ENCODE measurements at places on chromosomes 12 and 14.

DNA sequence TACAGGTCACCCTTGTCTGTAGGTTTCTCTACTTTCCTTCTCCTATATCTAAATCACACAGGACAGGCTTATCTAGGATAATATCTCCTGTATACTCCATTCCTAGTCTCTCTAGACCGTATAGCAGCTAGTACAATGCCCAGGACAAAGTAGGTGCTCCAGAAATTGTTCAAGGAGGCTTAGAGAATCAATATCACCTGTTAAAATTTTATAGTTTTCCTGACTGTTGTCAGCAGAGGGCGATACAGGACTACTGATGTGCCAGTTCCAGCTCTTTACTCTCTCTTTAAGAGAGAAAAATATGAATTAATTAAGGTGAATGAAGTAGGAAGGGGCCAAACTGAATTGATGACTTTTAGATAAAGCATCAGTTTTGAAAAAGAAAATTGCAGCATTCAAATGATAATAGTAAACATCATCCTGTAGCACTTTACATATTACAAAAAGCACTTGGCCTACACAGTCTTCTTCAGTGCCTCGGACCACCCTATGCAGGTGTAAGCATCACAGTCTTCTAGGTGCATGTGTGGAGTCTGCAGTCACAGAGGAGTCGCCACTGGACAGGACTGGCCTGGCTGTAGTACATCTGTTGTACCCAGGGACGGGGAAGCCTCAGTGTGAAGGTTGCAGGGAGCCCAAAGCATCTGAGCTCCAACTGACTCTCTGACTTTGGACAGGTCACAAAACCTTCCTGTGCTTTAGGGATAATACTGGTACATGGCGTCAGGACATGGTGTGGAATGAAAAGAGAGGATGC is 61.9 kb upstream of the MAX start:
- no peak for DNase-seq

- DNase-seq: no peak
Measured at GRCh38 chr12:83142914-83143313, 456.2 kb downstream of the TMTC2 start.

GRCh38 chr14:55327179-55327578 is 56.0 kb downstream of the FBXO34 start:
- no peak for DNase-seq

GRCh38 chr14:105491366-105491973 is 424 bp downstream of the TEDC1 start:
- DNase-seq: peak; percentile 87

GRCh38 chr12:51973560-51973959 is 22.1 kb downstream of the ACVR1B start:
- no peak for DNase-seq

DNA sequence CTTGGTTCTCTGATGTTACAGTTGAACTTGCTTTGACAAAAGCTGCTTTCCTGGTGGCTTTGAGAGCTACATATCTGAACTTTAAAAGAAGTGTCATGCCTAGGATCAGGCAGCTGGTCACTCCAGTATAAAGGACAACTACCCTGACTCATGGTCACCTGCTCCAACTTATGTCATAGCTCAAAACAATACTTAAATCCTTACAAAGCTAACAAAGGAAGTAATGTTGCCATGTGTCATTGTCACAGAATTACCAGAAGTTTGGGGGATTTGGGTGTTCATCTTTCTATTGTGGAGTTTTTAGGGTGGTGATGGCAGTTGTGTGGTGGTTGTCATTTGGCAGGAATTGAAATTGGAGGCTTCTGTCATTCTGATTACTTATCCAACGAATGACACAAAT is 1.8 kb upstream of the TCP11L2 start:
- DNase-seq: no peak

DNA sequence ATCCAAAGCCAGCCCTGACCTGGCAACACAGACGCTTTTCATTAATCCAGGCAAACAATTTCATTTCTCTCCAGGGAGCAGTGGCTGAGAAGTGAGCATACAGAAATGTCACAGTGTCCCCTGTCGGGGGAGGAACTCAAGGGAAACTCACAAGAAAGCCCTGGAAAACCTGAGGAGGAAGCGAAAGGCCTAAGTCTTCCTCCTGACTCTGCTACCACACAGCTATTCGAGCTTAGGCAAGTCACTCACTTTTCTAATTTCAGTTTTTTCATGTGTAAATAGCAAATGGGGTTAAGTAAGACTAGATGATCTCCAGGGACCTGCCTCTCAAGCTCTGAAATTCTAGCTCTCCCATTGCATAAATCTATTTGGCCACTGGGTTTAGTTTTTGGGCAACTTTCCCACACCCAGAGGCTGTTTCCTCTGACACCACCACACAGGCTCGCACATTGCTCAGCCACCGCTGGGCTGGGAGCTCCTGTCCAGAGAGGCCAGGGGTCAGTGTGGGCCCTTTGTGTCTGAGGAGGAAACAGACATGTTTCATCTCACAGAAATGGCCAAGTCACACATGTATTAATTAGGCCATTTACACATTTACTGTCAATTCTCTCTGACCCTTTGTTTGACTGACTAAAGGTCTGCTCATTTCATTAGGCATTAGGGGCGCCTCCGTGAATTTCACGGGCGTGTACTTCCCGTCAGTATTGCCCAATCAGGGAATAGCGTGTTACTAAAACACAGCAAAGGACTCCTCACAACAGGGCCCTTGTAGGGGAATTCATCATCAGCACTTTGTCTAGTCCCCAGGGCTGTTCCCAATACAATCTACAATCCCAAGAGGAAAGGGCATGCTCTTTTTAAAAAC is 9.8 kb upstream of the PNMA1 start:
- no peak for DNase-seq

- no peak for DNase-seq
Measured at GRCh38 chr12:59452259-59452658, 143.6 kb upstream of the SLC16A7 start.

GRCh38 chr14:50599700-50600444 is 39.9 kb downstream of the ATL1 start:
- no peak for DNase-seq

DNA sequence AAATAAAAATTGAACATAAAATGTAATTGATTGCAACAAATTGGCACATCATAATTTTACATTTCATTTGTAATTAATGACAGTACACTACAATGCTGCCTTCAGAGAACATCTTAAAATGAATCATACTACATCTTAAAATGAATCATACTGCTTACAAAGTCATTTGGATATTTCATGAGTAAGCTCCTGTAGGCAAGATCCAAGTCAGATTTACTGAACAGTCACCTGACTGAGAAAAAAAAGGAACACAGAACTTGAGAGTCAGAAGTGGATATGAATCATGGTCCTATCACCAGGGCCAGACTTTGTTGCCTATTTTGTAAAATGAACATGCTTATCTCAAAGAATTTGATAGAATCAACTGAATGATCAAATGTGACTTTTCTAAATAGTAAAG is 32.7 kb upstream of the FBLN5 start:
- no peak for DNase-seq

GRCh38 chr12:133156125-133156690 is 25.1 kb upstream of the ZNF268 start:
- no peak for DNase-seq

DNA sequence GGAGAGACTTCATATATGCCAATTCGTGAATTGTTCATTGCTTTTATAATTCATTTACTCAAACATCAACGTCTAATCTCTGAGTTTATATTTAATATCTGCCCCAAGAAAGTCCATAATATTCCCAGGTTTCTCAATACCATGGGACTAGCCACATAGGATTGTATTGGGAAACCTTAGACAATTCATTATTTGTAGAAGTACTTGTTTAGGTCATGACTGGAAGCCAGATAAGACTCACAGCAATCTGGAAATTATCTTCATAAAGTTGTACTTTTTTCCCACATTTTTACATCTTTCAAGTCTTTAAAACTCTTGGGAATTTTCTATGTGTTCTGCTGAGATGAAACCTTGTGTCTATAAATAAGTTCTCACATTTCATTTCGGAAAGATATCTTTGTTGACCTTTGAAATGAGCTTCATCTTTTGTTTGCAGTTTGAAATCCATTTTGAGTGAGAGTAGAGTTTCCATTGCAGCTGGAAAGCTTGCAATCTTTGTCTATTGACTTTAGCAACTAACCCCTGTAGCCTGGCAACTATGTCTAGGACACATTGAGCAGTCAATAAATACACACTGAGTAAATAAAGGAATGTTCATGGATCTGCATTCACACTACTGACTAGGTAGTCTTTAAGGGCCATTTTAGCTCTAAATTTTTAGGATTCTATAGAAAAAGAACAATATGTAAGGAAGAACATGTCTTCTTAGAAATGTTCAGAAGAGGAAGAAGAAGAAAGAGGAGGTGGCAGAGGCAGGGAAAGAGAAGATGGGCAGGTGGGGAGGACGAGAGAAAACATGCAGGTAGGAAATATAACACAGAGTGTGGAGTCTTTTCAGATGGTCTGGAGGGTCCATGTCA is 154.4 kb downstream of the LRIG3 start:
- DNase-seq: no peak

DNA sequence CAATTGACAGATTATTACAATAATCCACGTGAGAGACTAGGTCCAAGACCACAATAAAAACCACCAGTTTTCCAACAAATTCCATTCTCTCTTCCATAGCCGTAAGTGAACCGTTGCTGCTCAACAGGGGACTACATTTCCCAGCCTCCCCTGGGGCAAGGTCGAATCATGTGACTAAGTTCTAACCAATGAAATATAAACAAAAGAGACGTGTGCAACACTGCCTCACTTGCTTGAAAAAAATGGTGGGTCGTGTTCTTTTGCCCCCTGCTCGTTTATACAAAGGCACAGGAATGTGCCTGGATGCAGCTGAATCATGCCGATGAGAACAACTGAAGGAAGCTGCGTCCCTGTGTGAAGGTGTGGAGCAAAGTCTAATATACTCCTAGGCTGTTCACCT is 51.1 kb downstream of the HSPB8 start:
- DNase-seq: no peak

- DNase-seq: no peak
Measured at GRCh38 chr14:89614009-89614691, 197.1 kb upstream of the FOXN3 start.

- DNase-seq: no peak
Measured at GRCh38 chr12:118328486-118329330, 44.0 kb downstream of the TAOK3 start.

GRCh38 chr14:64324895-64325294 is 30.7 kb upstream of the ESR2 start:
- DNase-seq: no peak

- no peak for DNase-seq
Measured at GRCh38 chr12:14984766-14985285, 12.0 kb downstream of the PDE6H start.

DNA sequence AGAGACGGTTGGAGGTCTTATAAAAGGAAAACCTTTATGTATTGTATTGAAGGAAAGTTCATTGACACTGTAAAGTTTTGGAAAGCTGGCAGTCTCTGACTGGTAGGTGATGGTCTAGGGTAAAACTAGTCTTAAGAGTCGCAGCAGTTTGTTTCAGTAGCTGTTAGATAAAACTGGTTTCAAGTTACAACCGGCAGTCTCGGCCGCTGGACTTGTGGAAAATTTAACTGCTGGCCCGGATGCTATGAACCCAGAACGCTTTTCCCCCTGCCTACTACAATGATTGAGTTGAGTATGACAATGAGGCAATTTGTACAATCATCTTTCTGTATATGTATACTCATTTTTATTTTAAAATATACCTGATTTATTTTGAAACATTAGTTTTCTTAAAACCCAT is 1426.9 kb downstream of the AACS start:
- DNase-seq: no peak

- no peak for DNase-seq
Measured at GRCh38 chr12:131577766-131578165, 133.1 kb upstream of the SFSWAP start.

- no peak for DNase-seq
Measured at GRCh38 chr12:32252199-32253073, 145.8 kb downstream of the BICD1 start.

DNA sequence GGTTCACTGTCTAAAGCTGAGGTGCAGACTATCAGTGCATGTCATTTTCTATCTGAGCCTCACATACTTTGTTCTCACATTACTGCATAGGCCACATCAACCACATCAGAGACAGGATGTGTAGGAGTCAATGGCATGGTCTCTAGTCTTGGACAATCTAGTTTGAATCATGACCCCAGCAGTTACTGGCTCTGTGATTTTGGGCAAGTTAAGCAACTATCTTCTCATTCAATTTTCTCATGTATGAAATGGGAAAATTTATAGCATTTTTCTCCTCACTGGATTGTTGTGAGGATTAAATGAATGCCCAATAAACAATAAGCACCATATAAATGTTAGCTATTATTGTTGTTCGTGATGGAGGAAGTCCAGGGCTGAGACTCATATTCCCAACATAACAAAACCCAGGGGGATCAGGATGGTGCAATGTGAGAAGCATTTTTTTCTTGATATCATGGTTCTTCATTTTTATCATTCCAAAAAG is 432.6 kb downstream of the LRIG3 start:
- DNase-seq: no peak

DNA sequence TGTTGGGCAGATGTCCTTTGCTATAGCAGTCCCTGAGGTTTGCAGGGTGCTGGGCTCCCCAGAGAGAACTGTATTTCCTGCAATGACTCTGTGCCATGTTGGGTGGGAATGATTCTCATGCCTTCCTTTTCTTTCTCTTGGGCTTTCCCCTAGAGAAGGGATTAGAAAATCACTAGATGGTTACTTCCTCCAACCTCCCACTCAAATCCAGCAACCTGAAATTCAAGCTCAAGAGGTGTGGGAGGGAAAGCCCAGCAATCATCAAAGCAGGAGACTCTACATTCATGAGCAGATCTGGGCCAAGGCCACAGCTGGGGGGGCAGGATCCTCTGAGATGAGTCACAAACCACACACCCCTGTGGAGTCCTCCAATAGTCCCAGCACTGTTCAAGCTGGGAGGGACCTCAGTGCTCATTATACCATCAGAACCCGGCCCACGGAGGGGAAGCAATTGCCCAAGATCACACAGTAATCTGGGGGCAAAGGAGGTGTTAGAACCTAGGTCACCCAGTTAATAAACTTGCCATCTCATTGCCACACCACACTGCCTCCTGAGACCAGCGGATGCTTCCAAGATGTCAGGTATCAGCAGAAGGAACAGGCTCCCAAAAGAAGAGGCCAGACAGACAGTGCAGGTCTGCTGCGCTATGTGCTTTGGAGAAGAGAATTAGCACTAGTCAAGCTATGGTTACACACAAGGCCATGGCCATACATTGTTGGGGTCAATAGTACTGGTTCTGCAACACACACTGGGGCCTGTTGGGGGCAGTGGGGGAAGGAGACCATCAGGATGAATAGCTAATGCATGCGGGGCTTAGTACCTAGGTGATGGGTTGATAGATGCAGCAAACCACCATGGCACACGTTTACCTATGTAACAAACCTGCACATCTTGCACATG is 65.7 kb downstream of the TTC9 start:
- no peak for DNase-seq

- no peak for DNase-seq
Measured at GRCh38 chr12:86122846-86123468, 133.2 kb downstream of the MGAT4C start.

Measured in activated naive CD4-positive, alpha-beta T cell treated with anti-CD3 and anti-CD28 coated beads, Interleukin-2, amount 50 U/mL, for 72 hours (primary cell).